ENCODE measurements at places on chromosomes 3 and 15.
A peak's percentile ranks its signal among the peaks of the same experiment; 100 is the strongest.

- no peaks in the 10 kb centered on the region for H3K4me1 ChIP-seq
- no peaks in the 10 kb centered on the region for H3K36me3 ChIP-seq
- H3K4me3 ChIP-seq: no peak overlapping the region
- H3K27me3 ChIP-seq: no peaks in the 10 kb centered on the region
- no peak for DNase-seq
These were observed 173.5 kb downstream of the OR4M2 start for GRCh38 chr15:22253676-22254408.

- no peaks in the 10 kb centered on the region for H3K36me3 ChIP-seq
- no peaks in the 10 kb centered on the region for H3K27me3 ChIP-seq
- peaks cover 12% of the 10 kb centered on the region for H3K4me1 ChIP-seq
These were observed 314.7 kb upstream of the CFAP20DC start for GRCh38 chr3:59364496-59364895.

GRCh38 chr3:179660872-179661271 lies 8.0 kb downstream of the USP13 start:
- H3K27ac ChIP-seq: no peak overlapping the region
- H3K27me3 ChIP-seq: no peaks in the 10 kb centered on the region
- H3K4me1 ChIP-seq: no peaks in the 10 kb centered on the region
- no peak overlapping the region for H3K4me3 ChIP-seq
- DNase-seq: no peak

GRCh38 chr3:89372456-89372855 lies 265.0 kb downstream of the EPHA3 start:
- H3K36me3 ChIP-seq: no peaks in the 10 kb centered on the region
- H3K27ac ChIP-seq: no peak overlapping the region
- peak; percentile 84 for DNase-seq
- no peaks in the 10 kb centered on the region for H3K27me3 ChIP-seq
- peaks cover 3% of the 10 kb centered on the region for H3K4me1 ChIP-seq

DNA sequence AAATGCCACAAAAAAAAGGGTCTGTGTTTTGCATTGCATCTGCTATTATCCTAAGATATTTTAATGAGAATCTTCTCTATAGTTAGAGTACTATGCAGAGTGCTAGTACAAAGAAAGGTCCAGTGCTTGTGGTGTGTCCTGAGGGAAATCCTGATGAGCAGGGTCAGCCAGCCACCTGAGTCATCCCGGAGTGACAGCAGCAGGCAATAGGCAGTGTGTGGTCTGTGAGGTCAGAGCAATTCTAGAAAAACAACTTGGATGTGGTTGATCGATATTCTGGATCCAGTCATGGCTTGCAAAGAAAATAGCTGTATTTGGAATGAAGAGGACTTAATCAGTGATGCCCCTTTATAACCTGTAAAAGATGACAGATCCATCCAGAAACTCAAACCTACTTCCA lies 119.2 kb downstream of the CTNNB1 start:
- H3K36me3 ChIP-seq: no peaks in the 10 kb centered on the region
- no peak overlapping the region for H3K4me3 ChIP-seq
- H3K27me3 ChIP-seq: no peaks in the 10 kb centered on the region
- H3K4me1 ChIP-seq: peaks cover 11% of the 10 kb centered on the region
- peak; percentile 38 for DNase-seq

All from astrocyte (in vitro differentiated cells and primary cell).